WTC11 (cell line): ENCODE measurements at places on chromosomes 13 and 19.

DNA sequence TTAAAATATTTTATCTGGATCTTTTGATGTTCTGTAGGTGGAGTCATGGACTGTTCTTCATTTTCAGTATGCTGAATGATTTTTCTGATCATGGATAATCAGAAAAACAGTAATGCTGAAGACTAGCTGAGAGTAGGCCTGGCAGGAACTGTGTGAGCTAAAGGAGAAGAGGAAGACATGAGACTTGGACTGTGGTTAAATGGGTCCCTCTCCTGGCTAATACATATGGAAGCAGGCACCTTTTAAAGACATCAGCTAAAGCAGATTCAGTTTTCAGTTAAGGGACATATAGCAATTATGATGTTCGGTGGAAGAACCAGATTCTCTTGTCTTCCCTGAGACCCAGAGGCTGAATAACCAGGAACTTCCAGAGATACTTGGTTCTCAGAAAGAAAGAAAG is 169.4 kb downstream of the OLFM4 start:
- no peak for DNase-seq
- H3K36me3 ChIP-seq, result no peaks in the 10 kb centered on the region
- no peaks in the 10 kb centered on the region for H3K4me1 ChIP-seq
- no peak overlapping the region for H3K4me3 ChIP-seq

DNA sequence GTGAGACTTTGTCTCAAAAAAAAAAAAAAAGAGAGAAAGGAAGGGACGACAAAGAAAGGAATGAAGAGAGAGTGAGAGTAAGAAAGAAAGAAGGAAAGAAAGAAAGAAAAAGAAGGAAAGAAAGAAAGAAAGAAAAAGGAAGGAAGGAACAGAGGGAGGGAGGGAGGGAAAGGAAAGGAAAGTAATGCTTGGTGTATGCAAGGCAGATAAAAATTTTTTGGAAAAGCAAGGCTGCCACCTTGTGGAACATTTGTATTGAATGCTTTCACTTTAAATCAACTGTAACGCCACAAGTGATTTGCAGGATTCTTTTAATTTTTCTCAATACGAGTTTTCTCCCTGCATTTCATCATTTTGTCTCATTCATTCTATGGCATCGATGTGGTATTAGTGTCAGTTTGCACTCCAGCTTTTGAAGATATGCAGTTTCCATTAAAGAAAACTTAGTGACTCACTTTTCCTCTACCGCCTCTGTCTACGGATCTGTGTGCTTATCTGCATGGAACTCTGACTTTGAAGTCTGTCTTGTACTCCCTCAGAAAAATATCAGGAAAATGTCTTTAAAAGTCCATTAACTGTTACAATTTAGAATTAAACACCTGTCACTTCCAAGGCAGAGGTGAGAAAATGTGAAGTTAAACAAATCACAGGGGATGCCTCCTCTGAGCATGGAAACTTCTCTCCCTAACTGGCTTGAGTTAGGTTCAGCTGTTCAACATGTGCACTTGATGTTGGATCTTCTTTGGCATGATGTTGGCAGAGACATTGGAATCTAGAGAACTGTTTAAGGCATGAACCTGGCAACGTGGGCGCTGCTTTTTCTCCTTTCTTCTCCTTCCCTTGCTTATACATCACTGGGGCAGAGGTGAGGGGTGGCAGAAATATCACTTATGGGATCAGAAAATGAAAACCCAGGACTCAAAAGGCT is 20.0 kb upstream of the ZDHHC20 start:
- peaks cover 4% of the 10 kb centered on the region for H3K4me1 ChIP-seq
- no peaks in the 10 kb centered on the region for H3K27me3 ChIP-seq
- peak overlapping the region; percentile 18; the same call in 1 of the 2 replicates for H3K4me3 ChIP-seq

DNA sequence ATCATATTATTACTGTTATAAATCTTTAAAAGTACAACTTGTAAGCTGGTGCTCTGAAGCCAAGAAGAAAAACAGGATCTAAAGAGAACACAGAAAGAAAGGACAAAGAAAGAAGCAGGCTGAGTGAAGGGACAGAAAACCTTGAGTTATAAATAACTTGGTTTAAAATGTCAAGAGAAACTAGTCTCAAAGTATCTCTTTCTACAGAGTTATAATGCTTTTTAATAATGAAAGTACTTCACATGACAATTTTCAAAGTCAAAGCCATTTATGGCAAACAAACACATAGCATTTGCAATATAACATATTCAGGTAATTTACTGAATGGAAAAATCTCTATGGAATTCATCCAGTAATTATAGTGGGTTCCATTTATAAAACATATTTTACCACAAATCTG is 33.4 kb downstream of the CAB39L start:
- no peak overlapping the region for H3K27ac ChIP-seq
- H3K4me1 ChIP-seq, result peaks cover 19% of the 10 kb centered on the region
- H3K36me3 ChIP-seq, result no peaks in the 10 kb centered on the region
- H3K27me3 ChIP-seq, result peaks cover 67% of the 10 kb centered on the region
- no peak overlapping the region for H3K4me3 ChIP-seq

GRCh38 chr13:33697926-33698325 is 120.0 kb upstream of the RFC3 start:
- no peak overlapping the region for H3K4me3 ChIP-seq
- no peak overlapping the region for H3K27ac ChIP-seq
- H3K4me1 ChIP-seq, result no peaks in the 10 kb centered on the region
- no peaks in the 10 kb centered on the region for H3K27me3 ChIP-seq
